ENCODE measurements at places on chromosomes 2 and 18.

DNA sequence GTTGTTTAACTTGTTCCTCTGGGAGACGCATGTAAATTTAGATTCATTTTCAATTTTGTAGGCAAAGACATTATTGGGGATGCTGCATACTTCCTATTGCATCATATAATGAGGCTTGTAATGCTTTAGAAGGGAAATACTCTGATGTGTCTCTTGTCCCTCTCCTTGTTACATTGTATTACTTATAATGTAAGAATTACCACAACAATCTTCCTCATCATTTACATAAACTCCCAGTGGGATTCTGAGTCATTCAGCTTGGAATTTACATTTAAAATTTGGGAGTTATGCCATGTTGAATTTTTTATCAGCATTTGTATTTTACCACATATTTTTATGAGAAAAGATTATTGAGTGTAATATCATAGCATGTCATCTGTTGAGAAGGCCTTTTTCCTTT is 963.4 kb upstream of the NRXN1 start:
- peak; percentile 41 for DNase-seq

DNA sequence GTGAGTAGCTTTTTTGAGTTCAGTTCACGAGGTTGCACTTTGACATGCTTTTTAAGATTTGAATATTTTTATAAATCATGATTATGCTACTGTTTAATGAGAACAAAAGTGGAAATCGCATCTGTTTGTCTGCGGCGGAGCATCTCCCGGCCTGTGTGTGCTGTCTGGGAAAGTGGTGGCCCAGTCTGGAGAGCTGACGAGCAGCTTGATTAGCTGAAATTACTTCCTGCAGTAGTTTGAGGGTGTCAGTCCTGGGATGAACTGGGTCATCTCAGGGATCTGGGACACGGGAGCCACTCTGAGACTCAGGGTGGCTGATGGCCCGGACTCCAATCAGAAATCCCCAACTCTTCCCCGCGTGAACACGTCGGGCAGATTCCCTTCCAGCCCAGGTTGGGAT is 115.9 kb downstream of the KLHL29 start:
- no peak for DNase-seq

GRCh38 chr18:44840058-44840790 is 159.5 kb downstream of the SETBP1 start:
- DNase-seq = no peak

GRCh38 chr2:98458207-98458606 is 13.5 kb downstream of the INPP4A start:
- DNase-seq = peak; percentile 41

DNA sequence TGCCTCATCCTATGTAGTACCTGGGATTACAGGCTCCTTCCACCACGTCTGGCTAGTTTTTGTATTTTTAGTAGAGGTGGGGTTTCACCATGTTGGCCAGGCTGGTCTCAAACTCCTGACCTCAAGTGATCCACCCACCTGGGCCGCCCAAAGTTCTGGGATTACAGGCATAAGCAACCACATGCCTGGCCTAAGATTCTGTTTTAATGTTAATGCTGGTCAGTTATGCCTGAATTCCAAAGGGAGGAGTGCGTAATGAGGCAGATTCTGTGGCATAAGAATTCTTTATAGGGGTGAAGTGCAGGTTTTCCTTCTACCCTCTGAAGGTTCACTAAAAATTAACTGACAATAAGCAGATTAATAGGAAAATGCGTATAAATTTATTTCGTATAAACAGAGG is 1343.8 kb upstream of the LRRTM1 start:
- DNase-seq = no peak

DNA sequence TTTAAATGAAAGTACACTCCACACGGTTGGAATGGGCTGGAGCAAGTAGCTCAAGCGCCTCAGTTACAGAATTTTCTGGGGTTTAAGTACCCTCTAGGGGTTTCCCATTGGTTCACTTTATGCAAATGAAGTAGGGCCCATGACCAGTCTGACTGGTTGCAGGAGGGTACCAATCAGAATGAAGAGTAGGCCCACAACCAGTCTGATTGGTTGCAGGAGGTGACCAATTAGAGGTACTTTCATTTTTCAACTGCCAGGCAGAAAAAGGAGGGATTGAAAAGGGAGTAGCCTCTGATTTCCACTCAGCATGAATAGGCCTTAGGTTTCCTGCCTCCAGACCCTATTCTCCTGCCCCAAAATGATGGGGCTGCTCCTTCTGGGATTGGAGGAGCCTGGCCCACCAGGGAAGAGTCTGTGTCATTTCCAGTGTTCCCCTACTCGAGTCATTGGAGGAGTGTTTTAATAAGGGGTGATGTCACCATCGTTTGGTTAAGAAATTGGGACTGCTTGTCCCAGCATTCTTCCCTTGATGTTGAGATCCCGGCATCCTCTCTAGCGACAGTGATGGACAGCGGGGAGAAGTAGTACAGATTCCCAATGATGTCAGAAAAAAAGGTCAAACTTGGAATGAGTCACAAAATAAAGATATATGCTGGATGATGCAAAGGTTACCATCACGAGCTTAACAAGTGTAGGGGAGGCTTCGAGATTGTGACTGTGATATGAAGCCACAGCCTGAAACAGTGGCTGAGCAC is 210.4 kb downstream of the SH3BP4 start:
- peak; percentile 32 for DNase-seq

DNA sequence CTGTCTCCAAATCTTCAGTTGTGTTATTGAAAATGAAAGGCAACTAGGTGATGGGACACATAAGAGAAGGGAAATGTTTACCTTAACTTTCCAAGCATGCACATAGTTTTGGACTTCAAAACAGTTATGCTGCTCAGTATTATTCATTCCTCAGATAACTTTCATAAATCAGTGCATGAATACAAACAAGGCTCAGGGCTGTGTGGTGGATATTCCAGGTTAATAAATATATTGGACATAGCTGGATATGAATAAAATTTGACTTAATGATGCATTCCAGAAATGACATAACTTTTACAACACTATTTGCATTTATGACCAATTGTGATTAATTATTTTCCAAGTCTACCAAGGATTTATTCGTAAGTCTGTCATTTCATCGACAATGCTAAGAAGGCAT is 301.2 kb upstream of the ZNF804A start:
- DNase-seq = no peak

DNA sequence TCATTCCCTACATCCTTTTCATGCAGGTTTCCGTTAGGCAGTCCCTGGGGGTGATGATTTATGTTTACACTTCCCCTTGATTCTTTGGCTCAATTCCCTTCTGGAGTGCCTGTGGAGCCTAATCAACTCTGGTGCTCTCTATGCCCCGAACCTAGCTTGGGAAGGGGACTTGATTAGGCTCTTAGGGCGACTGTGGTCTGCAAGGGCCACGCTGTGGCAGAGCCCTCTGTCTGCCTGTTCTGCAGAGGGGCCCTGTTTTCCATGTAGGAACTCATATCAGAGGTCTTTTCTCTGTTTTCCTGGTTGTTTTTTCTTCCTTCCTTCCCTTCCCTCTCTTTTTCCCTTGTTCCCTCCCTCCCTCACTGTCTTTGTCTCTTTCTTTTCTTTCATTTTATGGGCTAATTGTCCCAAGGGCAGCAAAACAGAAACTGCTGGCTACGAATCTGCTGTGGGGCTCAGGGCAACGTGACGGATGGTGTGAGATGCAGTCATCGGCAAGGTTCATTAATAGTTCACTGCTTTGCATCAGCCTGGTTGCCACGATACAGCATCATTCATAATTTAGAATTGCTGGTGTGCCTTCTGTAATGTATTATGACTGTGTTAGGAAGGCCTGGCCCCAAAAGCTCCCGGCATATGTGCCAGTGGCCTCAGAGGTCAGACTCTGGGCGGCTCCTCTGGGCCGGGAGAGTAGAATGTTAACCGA is 134.5 kb downstream of the NAPG start:
- DNase-seq = no peak

- DNase-seq = no peak
These were observed 211.3 kb upstream of the APCDD1 start for GRCh38 chr18:10242936-10243680.

- DNase-seq = no peak
These were observed 7.4 kb upstream of the NAB1 start for GRCh38 chr2:190641469-190641868.

GRCh38 chr18:78411539-78411938 is 568.1 kb upstream of the SALL3 start:
- DNase-seq = no peak

DNA sequence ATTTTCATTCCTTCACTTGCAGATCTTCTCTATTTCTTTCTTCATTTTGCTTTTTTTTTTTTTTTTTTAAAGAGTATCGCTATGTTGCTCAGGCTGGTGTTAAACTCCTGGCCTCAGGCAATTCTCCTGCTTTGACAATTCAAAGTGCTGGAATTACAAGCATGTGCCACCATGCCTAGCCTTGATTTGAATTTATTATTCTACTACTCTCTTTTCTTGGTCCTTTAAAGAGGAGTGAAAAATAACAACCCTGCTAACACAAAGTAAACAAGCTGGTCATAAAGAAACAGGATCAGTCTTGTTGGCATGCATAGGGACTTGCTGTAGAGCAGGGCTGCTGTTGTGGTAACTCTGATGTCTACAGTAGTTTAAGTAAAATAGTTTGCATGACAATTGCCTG is 1615.3 kb upstream of the ZEB2 start:
- DNase-seq = no peak

DNA sequence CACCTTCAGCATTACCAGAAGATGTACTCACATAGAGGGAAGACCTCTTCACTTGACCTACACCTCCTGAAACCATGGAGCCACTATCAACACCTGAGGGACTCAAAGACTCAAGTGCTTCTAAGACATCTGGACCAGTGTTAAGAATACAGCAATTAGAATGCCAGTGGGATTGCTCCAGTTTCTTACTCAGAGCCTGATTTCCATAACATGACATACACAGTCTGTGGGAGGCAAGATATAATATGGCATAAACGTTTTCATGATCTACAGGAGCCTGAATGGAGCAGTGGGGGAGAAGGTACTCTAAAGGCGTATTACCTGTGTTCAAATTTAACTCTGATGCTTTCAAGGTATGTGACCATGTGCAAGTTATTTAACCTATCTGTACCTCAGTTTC is 57.2 kb downstream of the ZNF385B start:
- DNase-seq = no peak

DNA sequence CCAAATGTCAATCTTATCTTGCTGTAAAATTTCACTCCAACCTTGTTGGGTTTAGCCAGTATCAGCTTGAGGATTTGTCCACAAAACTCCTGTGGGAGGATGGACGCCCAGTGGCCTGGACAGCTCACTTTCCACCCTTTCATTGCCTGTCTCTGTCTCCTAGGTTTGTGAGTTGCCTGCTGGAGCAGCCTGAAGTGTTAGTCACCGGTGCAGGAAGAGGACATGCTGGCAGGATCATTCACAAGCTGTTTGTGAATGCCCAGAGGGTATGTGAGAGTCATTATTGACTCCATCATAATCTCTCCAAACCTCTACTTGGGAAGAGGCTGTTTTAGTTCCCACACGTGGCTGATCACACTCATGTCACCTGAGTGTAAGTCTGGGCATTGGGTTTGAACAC is 112.3 kb downstream of the RAB3GAP1 start:
- DNase-seq = peak; percentile 90

DNA sequence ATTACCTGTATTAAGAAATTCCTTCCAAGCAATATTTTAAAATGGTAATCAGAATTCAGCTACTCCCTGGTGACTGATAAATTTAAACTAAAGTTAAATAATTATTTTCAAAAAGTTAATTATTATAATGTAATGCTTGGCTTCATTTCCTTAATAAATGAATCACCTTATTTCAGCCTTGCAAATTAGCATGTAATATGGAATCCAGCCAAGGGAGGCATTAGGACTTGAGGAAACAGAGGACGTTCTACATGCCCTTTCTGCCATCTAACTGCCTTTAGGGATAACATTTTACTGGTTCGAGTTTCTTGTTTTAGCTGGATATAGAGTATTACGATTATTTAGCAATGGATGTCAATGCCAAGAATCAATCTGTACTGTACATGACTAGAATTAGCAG is 636.3 kb downstream of the TSN start:
- no peak for DNase-seq

- DNase-seq = no peak
These were observed 144.2 kb upstream of the CYP1B1 start for GRCh38 chr2:38220164-38220563.
